Astrocyte (in vitro differentiated cells and primary cell): ENCODE measurements at places on chromosomes 11 and 22. TPM values are rescaled to one million over a fixed set of nuclear protein-coding genes. Genes with fewer than 3 reads are reported as not detected.

Gene PDE3B
- 2.1 and 2.9 TPM in 2 replicates for total RNA-seq

Gene ACR
- total RNA-seq: not detected in 2 replicates

- DNase-seq: peak; percentile 83
These were observed 8.6 kb upstream of the ARAP1 start for GRCh38 chr11:72760539-72761405.

Gene CARNS1
- total RNA-seq: 0.10 and 0.23 TPM in 2 replicates

DNA sequence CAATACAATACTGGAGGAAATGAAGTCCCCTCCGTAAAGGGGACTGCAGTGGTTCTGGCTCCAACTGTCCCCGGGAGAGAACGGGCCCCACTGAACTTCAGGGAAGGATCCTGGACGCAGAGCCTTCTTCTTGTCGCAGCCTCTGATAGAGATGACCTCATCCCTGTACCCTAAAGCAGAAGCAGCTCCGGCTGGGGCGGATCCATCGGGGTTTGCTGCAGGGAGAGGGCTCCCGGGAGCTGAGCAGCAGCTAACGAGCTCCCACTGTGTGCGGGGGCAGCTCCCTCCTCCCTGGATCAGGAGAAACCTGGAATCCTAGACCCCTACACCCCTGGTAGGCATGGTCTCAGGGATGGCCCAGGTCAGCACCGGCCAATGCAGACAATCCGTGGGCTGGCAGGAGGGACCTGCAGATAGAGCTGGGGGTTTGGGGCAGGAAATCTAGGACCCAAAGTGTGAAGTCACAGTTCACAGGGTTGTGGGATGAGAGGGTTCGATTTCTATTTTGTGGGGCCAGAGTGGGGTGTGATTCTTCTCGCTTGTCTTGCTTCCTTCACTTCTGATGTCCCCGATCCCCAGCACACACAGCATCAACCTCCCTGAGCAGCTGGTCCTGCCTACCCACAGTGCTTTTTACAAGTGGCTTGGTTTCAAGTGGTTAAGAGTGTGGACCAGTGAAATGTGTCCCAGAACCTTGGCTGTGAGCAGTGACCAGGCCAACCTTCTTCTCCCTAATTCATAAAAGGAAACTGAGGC lies 12.9 kb downstream of the KIAA0930 start:
- no peak for DNase-seq

- no peak for DNase-seq
These were observed 7.5 kb downstream of the GLB1L3 start for GRCh38 chr11:134283461-134284230.

- DNase-seq: peak; percentile 89
These were observed 30.5 kb upstream of the PPARA start for GRCh38 chr22:46119729-46120419.

DNA sequence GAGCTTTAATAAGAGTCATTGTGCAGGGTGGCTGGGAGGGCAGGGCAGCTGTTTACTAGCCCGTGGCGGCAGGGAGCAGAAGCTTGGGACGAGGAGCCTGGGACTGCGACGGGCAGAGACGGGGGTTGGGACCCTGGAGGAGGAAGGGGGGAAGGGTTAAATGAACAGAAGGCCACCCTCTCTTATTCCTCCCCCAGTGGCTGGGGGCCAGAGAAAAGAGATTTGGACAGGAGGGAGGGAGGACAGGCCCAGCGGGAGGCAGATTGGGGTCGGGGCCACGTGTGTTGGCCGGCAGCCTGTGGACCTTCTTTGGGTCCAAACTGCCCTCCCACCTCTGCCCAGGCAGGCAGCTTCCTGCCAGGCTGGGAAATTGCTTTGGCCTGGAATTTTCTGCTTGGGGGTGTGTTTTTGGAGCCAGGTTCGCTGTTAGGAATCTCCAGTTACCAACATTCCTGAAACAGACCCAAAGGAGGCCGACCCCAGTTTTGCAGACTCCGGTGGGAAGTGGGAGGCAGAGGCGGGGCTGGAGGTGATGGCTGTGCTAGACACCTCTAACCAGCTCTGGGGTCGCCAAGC lies 50.2 kb downstream of the APOL3 start:
- DNase-seq: peak; percentile 29

DNA sequence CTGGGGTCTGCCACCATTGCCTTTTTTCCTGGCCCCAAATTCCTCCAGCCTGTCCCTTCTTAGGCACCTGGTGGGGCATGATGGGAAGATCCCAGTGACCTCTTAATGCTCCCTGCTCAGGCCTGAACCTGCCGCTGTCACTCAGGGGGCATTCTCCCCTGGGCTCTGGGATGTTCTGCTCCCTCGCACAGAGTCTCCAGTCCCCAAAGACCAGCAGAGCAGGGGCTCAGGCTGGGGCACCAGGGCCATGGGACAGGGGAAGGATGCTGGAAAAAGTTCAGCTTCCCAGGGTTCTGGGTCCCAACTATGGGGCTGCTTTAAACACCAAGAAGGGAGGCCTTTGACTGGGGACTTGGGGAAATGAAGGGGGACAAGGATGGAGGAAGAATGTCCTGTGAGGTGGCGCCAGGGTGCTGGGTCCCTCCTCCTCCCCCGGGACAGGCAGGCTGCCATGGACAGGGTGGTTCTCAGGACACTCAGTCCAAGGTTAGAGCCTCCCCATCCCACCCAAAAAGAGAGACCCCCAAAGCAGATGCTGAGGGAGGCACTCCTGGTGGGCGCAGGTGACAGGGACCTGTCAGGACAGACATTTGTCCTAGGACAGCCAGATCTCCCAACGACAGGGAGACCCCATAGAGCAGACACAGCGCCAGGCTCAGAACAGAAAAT lies 30.8 kb downstream of the IGLL5 start:
- DNase-seq: no peak

Gene OR8D1
- total RNA-seq: not detected in 2 replicates

- DNase-seq: no peak
These were observed 67.0 kb upstream of the IGLL5 start for GRCh38 chr22:22820626-22821025.

Gene THAP7
- total RNA-seq: 12.1 and 12.2 TPM in 2 replicates

- no peak for DNase-seq
These were observed 26.9 kb downstream of the MACROD1 start for GRCh38 chr11:64139049-64139448.

Gene OR4D5
- total RNA-seq: not detected in 2 replicates

- no peak for DNase-seq
These were observed 5.3 kb downstream of the ADA2 start for GRCh38 chr22:17213976-17214375.

Gene BAIAP2L2
- 0.54 and 0.94 TPM in 2 replicates for total RNA-seq

DNA sequence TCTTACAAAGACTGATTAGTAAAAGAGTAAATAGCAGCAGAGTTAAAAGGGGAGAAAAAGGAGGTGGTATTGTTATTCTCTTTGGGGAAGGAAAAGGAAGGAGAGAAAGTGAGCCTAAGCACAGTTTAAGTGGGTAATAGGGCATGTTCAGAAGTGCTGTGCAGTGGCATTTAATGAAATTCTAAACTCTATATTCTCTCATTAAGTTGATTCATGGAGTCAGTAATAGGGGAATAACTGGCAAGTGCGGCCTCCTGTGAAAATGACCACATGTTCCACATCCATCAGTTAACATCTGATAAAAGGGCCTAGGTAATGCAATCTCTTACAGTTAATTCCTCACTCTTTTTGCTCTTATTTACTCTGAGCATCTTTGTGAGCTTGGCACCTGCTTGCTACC lies 516.7 kb downstream of the JRKL start:
- DNase-seq: no peak
